ENCODE measurements at places on chromosomes 7 and 10.

DNA sequence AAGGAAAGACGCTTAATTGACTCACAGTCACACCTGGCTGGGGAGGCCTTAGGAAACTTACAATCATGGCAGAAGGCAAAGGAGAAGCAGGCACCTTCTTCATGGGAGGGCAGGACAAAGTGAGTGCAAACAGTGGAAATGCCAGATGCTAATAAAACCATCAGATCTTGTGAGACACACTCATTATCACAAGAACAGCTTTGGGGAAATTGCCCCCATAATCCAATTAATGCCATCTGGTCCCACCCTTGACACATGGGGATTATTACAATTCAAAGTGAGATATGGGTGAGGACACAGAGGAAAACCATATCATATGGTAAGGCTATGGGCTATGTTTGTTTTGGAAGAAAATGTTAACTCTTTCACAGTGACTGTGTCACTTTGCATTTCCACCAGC is 1272.5 kb upstream of the CELF2 start:
- DNase-seq = no peak

GRCh38 chr7:8913682-8914081 is 480.3 kb downstream of the NXPH1 start:
- no peak for DNase-seq

- no peak for DNase-seq
Observed at GRCh38 chr7:138666385-138666784, 34.8 kb downstream of the SVOPL start.

GRCh38 chr10:121531076-121531829 is 67.0 kb downstream of the FGFR2 start:
- DNase-seq = no peak

DNA sequence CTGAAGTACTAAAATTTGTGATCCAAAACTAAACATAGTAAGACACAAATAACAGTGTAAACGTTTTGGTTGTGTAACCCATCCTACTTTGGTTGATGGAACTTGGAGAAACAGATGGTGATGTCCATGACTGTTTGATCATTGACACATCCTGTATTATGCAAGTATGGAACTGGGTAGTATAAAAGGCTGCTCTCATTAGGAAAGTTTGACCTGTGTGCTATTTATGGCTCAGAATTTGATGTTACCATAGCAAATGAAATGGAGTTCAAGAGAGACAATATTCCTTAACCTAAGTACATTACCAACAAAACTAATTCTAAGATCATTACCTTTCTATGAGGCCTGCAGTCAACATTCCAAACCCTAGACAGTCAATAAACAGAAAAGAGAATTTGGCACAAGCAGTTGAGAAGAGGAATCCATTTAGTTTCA is 39.9 kb downstream of the DKK1 start:
- no peak for DNase-seq

DNA sequence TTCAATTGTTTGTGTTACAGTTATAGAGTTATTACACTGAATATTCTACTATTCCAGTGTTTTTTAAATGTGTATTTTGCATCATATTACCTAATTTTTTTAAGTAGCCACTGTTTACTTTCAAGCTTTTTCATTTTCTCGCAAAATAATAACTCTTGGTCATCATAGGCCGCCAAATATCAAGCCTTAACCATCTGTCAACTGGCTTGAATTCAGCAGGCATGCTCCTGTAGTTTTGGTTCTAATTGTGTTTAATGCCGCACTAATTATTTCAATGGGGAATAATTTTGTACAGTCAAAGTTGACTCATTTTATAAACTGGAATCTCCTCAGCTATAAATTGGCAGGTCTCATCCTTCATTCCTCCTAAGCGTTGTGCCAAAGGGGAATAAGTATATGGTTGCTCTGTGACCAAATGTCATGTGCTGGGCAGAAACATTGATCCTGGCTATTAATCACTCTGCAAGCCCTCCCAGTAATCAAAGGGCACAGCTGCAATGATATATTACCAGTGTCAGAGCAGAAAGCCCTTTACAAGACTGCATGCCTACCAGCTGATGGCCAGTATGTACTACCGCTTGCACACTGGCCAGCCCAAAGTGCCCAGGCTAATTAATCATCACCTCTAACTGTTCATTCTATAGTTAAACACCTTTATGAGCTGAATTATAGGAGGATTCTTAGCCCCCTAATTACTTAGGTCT is 74.8 kb downstream of the SKAP2 start:
- no peak for DNase-seq

GRCh38 chr10:76572021-76572420 is 1065.6 kb downstream of the KCNMA1 start:
- no peak for DNase-seq

DNA sequence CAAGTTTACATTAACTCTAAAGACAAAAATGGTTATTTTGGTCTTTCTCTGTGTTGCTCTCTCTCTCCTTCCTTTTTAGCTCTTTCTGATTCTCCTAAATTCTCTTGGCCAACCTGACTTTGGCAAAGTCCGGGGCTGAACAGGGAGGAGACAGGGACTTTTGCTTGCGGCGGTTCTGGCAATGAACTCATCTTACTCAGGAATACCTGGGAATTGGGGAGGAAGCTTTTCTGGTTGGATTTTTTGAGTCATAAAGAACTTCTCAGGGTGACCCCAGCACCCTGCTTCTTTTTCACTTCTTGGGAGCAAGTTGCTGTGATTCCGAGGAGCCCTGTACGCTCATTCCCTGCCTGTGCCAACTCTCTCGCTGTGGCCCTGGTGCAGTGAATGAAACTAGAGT is 16.0 kb downstream of the GATA3 start:
- DNase-seq = no peak

GRCh38 chr7:34869057-34869456 is 168.2 kb downstream of the DPY19L1 start:
- no peak for DNase-seq

- DNase-seq = no peak
Observed at GRCh38 chr7:123643495-123644441, 11.9 kb upstream of the LMOD2 start.

DNA sequence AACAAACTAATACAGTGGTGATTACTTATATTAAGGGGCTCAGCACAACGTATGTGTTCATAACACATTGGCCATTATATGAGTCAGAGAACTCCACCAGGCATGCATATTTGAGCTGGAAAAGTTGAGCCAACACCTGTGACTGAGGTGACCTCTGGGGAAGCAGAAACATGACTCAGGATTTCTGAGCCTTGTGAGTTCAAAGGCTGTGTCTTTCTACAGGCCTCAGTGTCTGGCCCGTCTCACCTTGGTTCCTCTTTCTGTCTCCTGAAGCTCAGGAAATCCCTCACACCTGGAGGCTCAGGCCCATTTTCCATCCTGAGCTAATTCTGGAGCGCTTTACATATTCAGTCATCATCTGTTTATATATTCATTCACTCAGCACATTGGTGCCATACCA is 230.9 kb upstream of the AGK start:
- DNase-seq = no peak

GRCh38 chr7:41788556-41788955 is 85.7 kb upstream of the INHBA start:
- no peak for DNase-seq

DNA sequence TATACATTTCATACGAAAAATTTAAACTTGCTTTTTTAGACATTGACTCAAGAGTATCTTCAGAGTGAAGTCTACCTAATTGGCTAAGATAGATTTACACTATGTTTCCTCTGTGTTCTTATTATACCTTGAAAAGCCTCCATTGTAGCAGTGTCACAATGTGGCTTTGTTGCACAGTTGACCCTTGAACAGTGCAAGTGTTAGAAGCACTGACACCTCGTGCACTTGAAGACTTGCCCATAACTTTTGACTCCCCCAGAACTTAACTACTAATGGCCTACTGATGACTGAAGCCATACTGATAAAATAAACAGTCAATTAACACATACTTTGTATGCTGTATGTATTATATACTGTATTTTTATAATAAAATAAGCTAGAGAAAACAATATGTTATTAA is 84.3 kb downstream of the CPED1 start:
- DNase-seq = no peak

GRCh38 chr7:82323806-82324205 is 119.8 kb downstream of the CACNA2D1 start:
- no peak for DNase-seq

GRCh38 chr7:135512135-135512887 is 2.4 kb upstream of the CNOT4 start:
- peak; percentile 4 for DNase-seq

GRCh38 chr7:143455491-143455890 is 12.2 kb downstream of the TAS2R60 start:
- no peak for DNase-seq

DNA sequence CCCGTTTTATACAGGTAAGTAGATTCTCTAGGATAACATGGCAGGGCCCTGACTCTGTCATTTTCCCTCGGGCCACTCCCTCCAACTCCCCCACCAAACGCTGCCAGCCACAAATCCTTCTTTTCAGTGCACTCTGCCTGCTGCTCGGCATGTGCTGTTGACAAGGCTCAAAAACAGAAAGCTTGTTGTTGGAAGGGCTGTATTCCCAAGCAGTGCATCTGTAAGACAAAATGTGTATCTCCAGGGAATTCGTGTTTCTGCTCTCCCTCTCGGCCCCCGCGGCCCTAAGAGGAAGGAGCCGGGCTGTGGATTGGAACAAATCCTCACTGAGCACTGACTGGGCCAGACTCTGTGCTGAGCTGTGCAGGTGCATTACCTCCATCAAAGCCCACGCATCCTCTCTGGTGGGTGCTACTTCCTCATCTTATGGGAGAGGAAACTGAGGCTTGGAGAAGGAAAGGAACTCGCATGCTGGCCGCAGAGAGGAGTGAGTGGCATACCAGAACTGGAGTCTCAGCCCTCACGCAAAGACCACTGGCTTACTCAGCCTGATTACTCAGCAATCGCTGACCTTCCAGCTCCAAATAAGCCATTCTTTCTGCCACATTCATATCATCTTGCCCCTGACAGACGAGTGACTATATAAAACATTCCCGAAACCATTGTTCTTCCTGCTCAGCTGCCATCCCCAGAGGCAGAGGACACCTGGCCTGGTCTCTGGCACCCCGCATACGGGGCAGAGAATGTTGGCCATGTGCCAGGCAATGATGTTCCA is 33.5 kb upstream of the ENO4 start:
- DNase-seq = no peak

DNA sequence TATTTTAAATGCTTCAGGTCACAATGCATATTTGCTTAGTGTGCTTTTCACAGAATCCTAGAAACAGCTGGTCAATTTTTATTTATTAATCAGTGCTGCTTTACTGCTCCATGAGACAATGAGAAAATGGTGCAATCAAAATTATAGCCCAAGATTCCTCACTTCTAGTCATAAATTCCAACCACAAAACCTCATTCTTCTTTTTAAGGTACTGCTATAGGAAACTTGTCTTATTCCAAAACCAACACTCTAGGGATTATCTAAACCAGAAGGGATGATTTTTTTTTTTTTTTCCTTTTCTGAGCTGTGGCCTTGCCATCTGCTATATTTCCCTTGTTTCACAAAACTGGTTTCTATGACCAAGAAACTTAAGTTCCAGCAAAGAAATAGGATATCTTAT is 64.0 kb upstream of the SEMA3A start:
- no peak for DNase-seq

GRCh38 chr7:137325927-137326326 is 17.6 kb downstream of the PTN start:
- no peak for DNase-seq

DNA sequence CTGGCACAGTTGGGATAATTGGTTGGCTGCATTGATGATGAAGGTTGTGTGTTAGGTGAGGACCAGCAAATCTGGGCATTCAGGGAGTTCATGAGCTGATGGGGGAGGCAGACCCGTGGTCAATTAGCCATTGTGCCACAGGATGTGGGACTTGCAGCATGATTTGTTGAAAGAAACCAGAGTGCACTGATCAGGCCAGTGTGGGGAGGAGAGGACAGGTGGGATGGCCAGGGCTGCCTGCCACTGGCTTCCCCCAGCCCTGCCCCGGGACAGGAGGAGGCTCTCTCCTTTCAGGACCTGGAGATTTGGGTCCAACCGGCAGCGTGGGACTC is 4.3 kb downstream of the CLIP2 start:
- DNase-seq = no peak

- no peak for DNase-seq
Observed at GRCh38 chr7:143397710-143398530, 10.7 kb downstream of the EPHA1 start.

DNA sequence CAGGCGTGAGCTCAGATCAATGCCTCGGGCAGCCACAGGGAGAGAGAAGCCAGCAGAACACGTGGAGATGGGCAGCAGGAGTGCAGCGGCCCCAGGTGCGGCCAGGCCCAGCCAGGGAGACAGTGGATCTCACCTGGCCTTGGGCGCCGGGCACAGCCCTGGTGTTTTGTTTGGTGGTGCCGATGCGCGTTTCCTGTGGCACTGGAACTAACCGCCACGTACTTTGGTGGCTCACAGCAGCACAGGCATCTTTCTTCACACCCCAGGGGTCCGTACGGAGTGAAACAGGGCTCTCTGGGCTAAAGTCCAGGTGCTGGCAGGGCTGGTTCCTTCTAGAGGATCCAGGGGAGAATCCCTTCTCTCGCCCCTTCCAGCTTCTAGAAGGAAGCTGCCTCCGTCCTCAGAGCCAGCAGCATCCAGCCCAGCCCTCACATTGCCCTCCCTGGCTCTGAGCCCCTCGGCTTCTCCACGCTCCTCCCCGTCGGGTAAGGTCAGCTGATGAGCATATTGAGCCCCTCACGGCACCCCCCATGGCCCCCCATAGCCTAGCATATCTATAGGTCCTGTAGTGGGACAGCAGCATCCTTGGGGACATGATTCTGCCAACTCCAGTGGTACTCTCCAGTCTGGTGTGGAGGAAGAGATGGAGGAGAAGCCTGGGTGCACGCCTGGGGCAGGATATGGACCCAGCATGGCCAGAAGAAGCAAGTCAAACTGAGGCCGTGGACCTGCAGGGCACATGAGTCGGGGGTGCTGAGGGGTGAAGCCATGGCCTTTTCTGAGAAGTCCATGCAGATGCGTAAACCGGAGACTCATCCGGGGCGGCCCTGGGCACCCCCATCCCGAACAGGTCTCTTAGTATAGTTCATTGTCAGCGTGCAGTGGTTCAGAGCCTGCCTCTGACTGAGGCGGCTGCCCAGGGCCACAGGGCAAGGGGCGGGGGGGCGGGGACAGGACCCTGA is 43.4 kb upstream of the PPP2R2D start:
- no peak for DNase-seq

DNA sequence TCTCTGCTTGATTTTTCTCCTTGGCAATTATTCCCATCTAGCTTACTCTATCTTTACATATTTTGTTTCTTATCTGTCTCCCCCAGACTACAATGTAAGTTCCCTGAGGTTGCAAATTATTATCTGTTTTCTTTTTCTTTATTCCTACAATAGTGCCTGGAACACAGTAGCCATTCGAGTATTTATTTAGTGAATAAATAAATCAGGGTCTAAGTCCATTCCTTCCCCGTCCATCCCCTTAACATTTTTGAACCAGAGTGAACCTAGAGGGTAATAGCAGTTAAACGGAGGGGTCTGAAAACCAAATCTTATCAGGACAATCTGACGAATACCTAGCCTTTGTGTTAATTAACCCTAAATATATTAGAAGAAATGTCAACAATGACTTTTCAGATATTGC is 252.8 kb upstream of the YAE1 start:
- DNase-seq = no peak

DNA sequence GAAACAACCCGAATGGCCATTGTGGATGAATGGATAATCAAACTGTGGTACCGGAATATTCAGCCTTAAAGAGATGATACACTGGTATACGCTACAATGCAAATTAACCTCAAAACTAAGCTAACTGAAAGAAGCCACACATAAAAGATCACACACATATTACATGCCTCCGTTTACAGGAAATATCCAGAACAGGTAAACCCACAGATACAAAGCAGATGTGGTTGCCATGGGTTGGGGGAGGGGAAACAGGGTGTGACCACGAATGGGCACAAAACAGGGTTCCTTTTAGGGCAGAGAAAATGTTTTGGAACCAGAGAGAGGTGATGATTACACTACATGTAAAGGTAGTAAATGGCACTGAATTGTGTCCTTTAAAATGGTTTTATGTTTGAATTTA is 16.6 kb downstream of the ESYT2 start:
- no peak for DNase-seq

All from activated CD4-positive, alpha-beta T cell treated with anti-CD3 and anti-CD28 coated beads for 24 hours (primary cell).